H7 (cell line): ENCODE measurements at places on chromosomes 3 and 15. TPM values are rescaled to one million over a fixed set of nuclear protein-coding genes. Genes with fewer than 3 reads are reported as not detected.

The CSPG5 gene
- 1.5 and 1.7 TPM in 2 replicates for total RNA-seq

The CLRN1 gene
- 0.17 and 0.22 TPM in 2 replicates for total RNA-seq

The ADIPOQ gene
- not detected in 2 replicates for total RNA-seq

The ADGRG7 gene
- total RNA-seq, result not detected in 2 replicates

DNA sequence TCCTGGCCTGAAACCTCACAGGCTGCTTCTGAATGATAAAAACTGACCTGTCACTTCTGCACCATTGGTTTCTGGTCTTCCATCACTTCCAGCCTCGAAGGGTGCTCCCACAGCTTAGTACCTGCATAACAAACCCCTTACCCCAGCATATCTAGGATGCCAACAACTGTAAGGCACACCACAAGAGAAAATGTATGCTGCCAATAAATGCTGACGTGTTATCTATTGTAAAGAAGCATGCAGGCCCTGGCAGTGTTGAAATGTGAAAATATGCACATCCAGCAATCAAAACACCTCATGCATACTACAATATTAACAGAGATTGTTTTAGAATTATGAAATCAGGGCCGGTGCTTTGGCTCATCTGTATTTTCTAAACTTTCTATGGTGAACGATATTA, 242.0 kb upstream of the NSMCE3 start:
- no peak for DNase-seq

GRCh38 chr3:181696626-181697230, 15.0 kb upstream of the SOX2 start:
- no peak for DNase-seq

DNA sequence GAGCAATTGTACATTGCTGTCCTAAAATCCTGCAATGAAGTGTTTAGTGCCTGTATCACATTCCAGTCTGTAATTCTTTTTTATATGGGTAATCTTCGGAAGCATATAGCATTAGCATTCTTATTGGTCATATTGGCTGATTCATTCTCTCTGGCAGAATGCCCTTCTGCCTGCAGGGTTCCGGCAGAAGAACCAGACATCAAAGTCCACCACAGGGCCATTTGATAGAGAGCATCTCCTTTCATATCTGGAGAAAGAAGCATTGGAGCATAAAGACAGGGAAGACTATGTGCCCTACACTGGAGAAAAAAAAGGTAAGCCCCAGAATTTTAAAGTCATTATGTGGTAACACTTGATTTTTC, 39.6 kb downstream of the TMOD3 start:
- no peak for DNase-seq

- no peak for DNase-seq
Measured at GRCh38 chr3:64890006-64890405, 202.2 kb upstream of the ADAMTS9 start.

- no peak for DNase-seq
Measured at GRCh38 chr3:166362698-166363097, 525.5 kb upstream of the BCHE start.

- no peak for DNase-seq
Measured at GRCh38 chr3:193971966-193972365, 164.0 kb upstream of the HES1 start.
